ENCODE measurements at places on chromosomes 12 and 14.

GRCh38 chr12:66813137-66813892 is 134.4 kb upstream of the GRIP1 start:
- no peaks in the 10 kb centered on the region for H3K27me3 ChIP-seq
- H3K36me3 ChIP-seq = no peaks in the 10 kb centered on the region
- no peak overlapping the region for H3K4me3 ChIP-seq
- H3K27ac ChIP-seq = no peak overlapping the region

GRCh38 chr12:58529897-58530741 is 390.2 kb downstream of the LRIG3 start:
- peak; percentile 92 for DNase-seq
- H3K36me3 ChIP-seq = no peaks in the 10 kb centered on the region
- H3K27ac ChIP-seq = peak overlapping the region; percentile 97
- H3K4me1 ChIP-seq = no peaks in the 10 kb centered on the region
- no peaks in the 10 kb centered on the region for H3K27me3 ChIP-seq

DNA sequence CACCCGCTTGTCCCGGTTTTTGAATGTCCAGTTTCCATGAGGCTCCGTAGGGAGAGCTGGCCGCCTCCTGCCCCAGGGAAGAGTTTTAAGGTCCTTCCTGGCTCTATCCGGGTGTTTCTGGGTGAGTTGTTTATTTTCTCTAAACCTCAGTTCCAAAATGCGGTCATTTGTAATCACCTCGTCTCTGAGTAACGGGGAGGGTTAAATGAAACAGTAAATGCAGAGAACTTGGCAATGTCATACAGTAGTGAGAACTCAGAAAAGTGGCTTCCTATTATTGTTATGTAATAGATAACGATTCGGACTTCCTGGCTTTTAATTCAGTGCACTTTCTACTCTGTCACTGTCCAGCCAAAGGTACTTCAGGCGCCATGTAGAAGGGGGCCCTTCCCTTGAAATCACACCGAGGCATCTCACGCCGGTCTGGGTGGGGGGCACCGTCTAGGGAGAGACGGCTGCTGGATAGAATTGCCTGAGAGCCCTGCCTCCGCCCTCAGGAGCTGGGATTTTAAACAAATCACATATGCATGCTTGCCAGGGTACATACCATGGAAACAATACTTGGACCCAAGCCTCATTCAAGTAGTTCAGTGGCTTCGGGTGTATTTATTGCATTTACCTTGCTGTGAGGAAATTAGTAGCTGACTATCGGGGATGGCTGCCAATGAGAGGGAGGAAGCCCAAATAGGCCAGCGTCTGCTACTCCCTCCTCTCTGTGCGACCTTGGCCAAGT is 26.4 kb downstream of the NOS1 start:
- DNase-seq = no peak
- no peaks in the 10 kb centered on the region for H3K4me1 ChIP-seq
- no peak overlapping the region for H3K4me3 ChIP-seq
- H3K36me3 ChIP-seq = peaks cover 6% of the 10 kb centered on the region
- H3K27ac ChIP-seq = no peak overlapping the region
- H3K27me3 ChIP-seq = peaks cover 44% of the 10 kb centered on the region

GRCh38 chr14:40447017-40447416 is 1014.8 kb upstream of the FBXO33 start:
- no peak overlapping the region for H3K4me3 ChIP-seq
- H3K4me1 ChIP-seq = no peaks in the 10 kb centered on the region
- no peak overlapping the region for H3K27ac ChIP-seq
- no peak for DNase-seq

DNA sequence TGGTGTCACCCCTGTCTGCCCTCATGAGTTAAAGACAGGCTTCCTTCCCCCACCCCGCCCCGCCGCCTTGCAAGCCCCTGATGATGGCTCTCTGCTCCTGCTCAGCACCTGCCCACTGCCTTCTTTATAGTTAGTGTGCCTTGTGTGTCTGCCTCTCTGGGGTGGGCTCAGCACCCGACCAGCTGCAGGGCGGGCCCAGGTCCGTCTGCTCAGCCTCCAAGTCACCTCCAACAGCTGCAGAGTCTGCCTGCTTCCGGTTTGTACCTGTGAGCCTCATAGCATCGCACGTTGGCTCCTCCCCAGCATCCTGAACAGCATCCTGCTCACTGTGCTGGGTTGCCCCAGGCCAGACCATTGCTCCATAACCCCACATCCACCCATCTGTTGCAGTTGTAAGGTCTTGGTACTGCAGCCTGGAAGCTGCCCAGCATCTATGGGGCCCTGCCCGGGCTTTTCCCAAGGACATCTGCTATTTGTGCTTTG is 3.5 kb downstream of the TGFB3 start:
- H3K4me3 ChIP-seq = no peak overlapping the region
- no peaks in the 10 kb centered on the region for H3K27me3 ChIP-seq
- H3K27ac ChIP-seq = no peak overlapping the region
- H3K4me1 ChIP-seq = peaks cover 34% of the 10 kb centered on the region
- H3K36me3 ChIP-seq = no peaks in the 10 kb centered on the region

DNA sequence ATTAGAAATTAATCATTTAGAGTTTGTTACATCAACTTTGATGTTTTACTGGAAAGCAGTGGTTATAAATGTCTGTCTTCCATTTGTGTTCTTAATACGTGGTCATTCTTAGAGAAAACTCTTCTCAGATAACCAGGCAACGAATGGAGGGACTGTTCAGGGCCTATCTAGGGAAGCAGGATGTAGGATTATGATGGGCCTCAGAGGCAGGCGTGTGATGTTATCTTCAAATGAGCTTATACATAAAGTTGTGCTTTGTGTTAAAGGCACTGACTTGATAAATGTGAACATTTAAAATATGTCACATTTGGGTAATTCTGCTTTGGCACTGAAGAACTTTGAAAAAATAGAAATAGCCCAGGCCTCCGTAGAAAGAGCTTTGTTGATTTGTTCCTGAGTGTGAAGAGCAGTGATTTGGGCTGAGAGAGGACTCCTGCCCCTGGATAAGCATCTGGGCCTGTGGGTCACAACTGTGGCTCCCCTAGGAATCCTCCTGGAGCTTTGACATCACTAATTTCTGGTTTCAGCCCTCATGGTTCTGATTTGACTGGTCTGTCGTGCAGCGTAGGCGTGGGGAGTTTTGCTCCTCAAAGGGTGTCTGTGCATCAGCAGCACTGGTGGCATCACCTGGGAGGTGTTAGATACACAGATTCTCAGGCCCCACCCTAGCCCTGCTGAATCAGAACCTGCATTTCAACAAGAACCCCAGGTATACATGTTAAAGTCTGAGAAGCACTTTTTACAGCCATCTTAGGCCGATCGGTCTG is 55.4 kb downstream of the SAMD4A start:
- no peak for DNase-seq
- no peak overlapping the region for H3K4me3 ChIP-seq
- no peaks in the 10 kb centered on the region for H3K36me3 ChIP-seq
- H3K27me3 ChIP-seq = no peaks in the 10 kb centered on the region
- H3K27ac ChIP-seq = no peak overlapping the region
